ENCODE measurements at places on chromosomes 3 and 15.

- DNase-seq = no peak
These were observed 33.6 kb downstream of the ZDHHC3 start for GRCh38 chr3:44942202-44942921.

GRCh38 chr3:152970851-152971250 is 135.9 kb downstream of the P2RY1 start:
- DNase-seq = no peak

DNA sequence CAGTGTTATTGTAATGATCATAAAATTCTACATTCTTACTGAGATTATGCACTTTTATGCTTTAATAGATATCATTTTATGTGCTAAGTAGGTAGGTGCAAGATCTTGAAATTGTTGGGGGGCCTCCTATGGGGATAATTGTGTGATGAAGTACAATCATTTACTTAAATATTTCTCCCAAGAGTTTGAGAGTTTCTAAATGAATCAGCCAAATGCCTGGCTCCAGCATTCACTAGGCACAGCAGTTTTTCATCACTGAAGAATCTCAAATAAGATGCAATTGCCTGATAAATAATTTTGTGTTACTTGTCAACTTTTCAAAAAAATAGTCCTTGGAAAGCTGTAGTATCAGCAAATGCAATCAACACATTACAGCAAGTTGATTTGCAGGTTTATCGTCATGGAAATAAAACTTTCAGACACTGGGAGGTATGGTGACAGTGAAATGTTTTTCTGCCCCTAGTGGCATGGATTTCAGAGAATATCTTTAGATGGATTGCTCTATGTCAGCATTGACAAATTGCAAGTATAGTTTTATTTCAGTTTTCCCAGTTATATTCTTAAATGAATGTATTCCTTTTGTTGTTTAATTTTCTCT is 167.1 kb downstream of the NEK11 start:
- DNase-seq = no peak

DNA sequence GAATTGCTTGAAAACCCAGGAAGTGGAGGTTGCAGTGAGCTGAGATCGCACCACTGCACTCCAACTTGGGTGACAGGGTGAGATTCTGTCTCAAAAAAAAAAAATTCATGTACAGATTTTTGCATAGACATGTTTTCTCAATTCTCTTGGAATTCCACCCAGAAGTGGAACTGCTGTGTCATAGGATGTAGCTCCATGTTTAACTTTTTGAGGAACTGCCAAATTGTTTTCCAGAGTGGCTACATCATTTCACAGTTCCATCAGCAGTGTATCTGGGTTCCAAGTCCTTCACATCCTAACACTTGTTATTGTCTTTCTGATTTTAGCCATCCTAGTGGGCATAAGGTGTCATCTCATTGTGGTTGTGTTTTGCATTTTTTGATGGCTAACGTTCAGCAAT is 9.9 kb downstream of the CAPN7 start:
- DNase-seq = no peak

GRCh38 chr3:101665851-101666250 is 11.1 kb downstream of the ZBTB11 start:
- no peak for DNase-seq

- DNase-seq = no peak
These were observed 31.8 kb upstream of the CRTC3 start for GRCh38 chr15:90497912-90498311.

- no peak for DNase-seq
These were observed 1121.8 kb downstream of the ROBO2 start for GRCh38 chr3:78161736-78162135.

Data from kidney glomerular epithelial cell (primary cell).